H1 (cell line): ENCODE measurements at places on chromosomes 3 and 15. TPM values are rescaled to one million over a fixed set of nuclear protein-coding genes. Genes with fewer than 3 reads are reported as not detected.

GRCh38 chr3:151091685-151092345 is 6.4 kb downstream of the MED12L start:
- H3K27me3 ChIP-seq: no peaks in the 10 kb centered on the region
- H3K36me3 ChIP-seq: no peaks in the 10 kb centered on the region
- peaks cover 11% of the 10 kb centered on the region for H3K4me1 ChIP-seq
- no peak for DNase-seq
- H3K4me3 ChIP-seq: no peak overlapping the region

DNA sequence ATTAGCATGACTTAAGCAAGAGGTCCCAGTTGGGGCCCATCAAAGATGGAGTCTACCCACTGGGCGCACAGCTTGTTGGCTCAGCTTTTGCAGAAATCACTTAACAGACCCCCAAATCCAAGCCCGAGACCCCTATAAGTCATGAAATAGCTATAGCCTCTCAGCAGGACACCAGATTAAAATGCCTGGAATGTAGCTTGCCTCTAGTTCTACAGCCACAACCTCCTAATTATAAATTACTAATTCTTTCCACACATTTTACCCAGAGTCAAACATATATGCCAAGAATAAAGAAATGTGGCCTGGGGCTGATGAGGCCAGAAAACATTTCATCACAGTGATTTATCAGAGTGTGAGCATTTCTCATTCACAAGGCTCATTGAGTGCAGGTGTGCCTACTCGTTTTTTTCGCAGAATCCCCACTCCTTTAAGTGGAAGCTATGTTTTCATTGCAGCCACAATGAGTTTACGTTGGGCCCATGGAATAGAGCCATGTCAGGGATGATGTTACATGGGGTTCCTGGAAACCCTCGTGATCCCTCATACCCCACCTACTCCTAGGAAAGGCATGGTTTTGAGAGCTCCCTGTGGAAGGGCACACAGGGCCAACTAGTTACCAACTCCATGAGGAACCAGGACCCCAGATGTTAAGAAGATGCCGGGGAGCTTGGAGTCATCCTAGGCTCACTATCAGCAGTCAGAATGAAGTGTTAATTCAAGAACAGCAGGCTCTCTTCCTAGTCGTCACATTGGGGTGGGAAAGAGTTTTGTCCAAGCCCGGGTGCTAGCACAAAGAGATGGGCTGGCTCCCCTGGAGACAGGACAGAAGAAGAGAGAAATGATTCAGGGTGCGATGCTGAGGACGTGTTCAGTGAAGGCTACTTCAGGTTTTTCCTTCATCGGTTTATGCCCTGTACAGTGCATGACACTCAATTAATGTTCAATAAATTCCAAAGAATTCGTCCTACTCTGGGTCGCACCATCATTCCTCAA is 90.2 kb upstream of the ABHD17C start:
- DNase-seq: peak; percentile 40
- no peaks in the 10 kb centered on the region; the same call in 1 of the 2 replicates for H3K4me1 ChIP-seq
- no peaks in the 10 kb centered on the region for H3K36me3 ChIP-seq
- no peak overlapping the region for H3K27ac ChIP-seq
- H3K27me3 ChIP-seq: no peaks in the 10 kb centered on the region; the same call in 1 of the 2 replicates
- H3K4me3 ChIP-seq: no peak overlapping the region

- DNase-seq: no peak
- H3K27me3 ChIP-seq: no peaks in the 10 kb centered on the region
- H3K4me3 ChIP-seq: no peak overlapping the region
- no peaks in the 10 kb centered on the region for H3K36me3 ChIP-seq
- no peaks in the 10 kb centered on the region for H3K4me1 ChIP-seq
- H3K27ac ChIP-seq: no peak overlapping the region
These were observed 227.6 kb downstream of the ZPLD1 start for GRCh38 chr3:102662498-102662772.

DNA sequence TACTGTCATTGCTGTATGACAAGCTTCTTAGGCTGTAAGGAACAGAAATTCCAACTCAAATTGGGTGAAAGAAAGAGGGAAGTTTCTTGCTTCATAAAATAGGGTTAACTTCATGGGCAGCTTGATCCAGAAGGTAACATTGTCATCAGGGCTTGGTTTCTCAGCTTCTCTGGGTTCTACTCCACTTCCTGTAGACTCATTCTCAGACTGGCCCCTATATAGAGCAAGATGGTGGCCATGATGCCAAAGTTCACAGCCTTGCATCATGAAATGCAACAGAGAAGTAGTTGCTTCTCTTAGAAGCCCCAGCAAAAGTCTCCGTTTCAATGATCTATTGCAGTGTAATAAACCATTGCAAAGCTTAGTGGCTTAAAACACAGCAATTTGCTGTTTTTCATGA is 33.6 kb downstream of the TMEM40 start:
- no peak overlapping the region for H3K27ac ChIP-seq
- no peaks in the 10 kb centered on the region for H3K4me1 ChIP-seq
- no peak for DNase-seq
- H3K27me3 ChIP-seq: no peaks in the 10 kb centered on the region
- no peak overlapping the region for H3K4me3 ChIP-seq

The STARD5 gene
- 5.5 and 5.8 TPM in 2 replicates for total RNA-seq

- no peaks in the 10 kb centered on the region for H3K36me3 ChIP-seq
- no peak overlapping the region for H3K27ac ChIP-seq
- no peak overlapping the region for H3K4me3 ChIP-seq
- H3K27me3 ChIP-seq: no peaks in the 10 kb centered on the region
These were observed 77.1 kb upstream of the MEX3B start for GRCh38 chr15:82122746-82123400.

The IL16 gene
- 0.09 and 0.46 TPM in 2 replicates for total RNA-seq

The PLCH1 gene
- total RNA-seq: 17.2 and 17.4 TPM in 2 replicates

DNA sequence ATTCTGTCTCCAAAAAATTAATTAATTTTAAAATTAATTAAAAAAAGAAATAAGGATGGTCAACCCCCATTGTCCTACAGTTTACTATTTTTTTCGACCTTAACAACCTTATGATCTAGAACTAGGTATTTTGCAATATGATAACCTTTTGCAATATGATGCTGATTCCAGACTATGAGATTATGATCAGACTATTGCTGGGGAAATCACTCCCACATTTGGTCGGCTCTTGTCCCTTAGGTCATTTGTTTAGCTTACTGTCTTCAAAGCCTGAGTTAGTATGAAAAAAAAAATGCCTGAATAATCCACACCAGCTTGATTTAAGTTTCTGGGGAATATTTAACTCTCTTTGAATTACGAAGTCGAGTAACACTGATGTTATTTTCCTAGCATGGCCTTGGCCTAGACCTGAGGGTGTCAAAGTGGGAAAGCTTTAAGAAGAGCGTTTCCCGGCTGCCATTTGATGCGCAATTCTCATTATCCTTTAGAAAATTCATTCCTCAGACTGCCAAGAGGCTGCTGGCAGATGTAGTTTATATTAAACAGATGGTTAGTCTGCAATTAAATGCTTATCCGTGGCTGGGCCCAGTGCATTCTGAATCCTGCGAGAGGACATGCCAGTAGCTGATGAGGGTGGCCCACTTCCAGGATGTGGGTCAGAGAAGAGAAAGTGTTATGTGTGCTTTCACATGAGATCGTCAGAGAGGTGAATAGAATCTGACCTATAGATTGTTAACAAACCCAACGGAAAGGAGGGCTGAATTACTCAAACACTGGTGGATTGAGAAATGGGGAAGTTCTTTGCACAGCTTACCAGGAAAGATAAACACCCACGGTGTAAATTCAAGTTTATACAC is 496.0 kb upstream of the THBS1 start:
- H3K27me3 ChIP-seq: no peaks in the 10 kb centered on the region
- H3K27ac ChIP-seq: no peak overlapping the region

The TF gene
- total RNA-seq: 0.06 and 0.26 TPM in 2 replicates

- DNase-seq: no peak
- H3K4me1 ChIP-seq: peaks cover 9% of the 10 kb centered on the region; the same call in 1 of the 2 replicates
- no peak overlapping the region for H3K27ac ChIP-seq
- H3K4me3 ChIP-seq: no peak overlapping the region
These were observed 49.8 kb upstream of the RGMA start for GRCh38 chr15:93138681-93139250.

DNA sequence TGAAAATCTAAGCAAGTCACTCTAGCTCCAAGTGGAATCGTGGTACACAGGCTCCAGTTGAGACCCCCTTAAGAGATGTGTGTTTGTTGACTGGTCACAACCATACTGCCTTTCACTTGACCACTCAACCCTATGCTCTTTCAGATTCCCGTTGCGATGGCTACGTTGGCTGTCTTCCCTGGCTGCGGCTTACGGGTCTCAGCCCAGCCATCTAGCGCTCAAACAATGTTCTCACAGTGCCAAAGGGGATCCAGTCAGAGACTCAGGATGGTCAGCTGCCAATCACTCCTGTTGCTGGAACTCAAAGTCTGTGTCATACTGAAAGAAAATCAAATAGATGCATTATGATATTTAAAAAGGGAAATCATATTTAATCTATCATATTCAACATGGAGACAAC is 237.6 kb downstream of the ITPR1 start:
- no peak overlapping the region for H3K4me3 ChIP-seq
- no peak overlapping the region for H3K27ac ChIP-seq
- H3K27me3 ChIP-seq: no peaks in the 10 kb centered on the region
- H3K4me1 ChIP-seq: peaks cover 4% of the 10 kb centered on the region
- no peak for DNase-seq

The SCN11A gene
- total RNA-seq: 0.10 and 0.11 TPM in 2 replicates
